ENCODE measurements at places on chromosomes 1 and 21. TPM values are rescaled to one million over a fixed set of nuclear protein-coding genes. Genes with fewer than 3 reads are reported as not detected.

The FMO2 gene
- 0.36 TPM for total RNA-seq

The SCAF4 gene
- total RNA-seq = 17.8 TPM

The BRDT gene
- not detected for total RNA-seq

The OR2T11 gene
- not detected for total RNA-seq

DNA sequence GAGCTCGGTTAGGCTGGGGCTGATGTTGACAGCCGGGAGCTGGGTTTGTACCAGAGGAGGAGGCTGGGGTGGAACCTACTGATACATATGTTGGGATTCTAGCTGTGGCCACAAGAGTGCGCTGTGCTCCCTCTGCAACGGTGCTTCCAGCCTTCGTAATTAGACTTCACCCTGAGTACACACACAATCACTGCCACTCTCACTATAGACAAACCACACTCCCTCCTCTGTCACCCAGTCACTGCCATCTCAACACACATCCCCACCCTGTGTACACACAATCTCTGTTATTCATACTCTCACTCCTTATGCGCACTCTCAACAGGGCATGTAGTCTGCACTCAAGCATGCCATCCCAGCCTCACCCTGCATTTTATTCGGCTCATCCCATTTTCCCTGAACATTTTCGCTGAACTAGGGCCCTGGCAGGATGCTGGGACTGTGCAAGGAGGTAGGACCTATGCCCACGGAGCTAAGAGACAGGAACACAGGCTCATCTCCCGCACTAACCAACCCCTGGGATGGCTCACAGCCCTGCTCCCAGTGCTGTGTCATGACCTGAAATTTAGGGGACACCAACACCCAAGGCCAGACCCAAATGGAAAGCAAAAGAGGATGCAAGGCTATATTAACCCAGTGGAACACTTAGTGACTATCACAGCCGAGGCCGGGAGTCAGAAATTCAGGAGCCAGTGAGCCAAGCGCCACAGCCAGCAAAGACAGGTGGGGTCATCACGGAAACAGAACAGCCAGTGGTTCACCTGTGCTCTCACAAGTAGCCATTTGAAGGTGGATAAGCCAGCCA lies 5.7 kb downstream of the GJB3 start:
- DNase-seq = peak; percentile 71

- DNase-seq = no peak
Measured at GRCh38 chr1:22126531-22126930, 16.4 kb downstream of the WNT4 start.

DNA sequence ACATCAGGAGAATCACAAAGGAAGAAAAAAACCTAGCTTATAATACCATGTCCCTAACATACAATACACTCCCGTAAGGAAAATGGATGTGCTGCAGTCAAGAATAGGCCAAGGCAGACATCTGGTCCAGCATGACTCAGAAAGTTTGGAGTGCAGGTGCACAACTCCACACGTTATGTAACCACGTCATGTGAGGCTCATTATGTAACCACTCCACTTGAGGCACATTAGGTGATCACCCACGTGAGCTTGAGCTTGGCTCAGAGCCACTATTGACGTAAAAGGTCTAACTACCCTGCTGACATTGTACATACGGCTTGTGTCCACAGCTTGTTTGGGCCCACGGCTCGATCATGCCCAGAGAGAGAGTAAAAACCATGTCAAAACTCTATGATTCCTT lies 99.8 kb upstream of the C1orf21 start:
- DNase-seq = no peak

DNA sequence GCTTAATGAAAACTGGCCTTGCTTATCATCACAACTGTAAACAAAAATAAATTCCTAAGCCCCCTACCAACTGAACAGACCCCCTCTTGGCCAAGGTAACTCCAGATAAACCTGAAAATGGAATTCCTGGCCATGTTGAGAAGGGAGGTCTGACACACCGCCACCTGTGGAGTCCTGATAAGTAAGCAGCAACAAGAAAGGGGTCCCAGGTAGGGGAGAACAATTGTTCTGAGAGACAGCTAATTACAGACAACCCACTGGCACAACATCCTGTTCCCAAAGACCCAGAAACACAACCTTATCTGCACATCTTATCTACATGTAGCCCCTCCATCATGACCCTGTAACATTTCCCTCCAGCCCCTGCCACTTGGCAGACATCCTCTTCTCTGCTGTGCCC lies 91.2 kb upstream of the TNR start:
- no peak for DNase-seq

- no peak for DNase-seq
Measured at GRCh38 chr1:26102119-26102518, 9.5 kb upstream of the PDIK1L start.

- DNase-seq = no peak
Measured at GRCh38 chr1:154145986-154146385, 8.9 kb downstream of the NUP210L start.

- DNase-seq = peak; percentile 27
Measured at GRCh38 chr1:236143104-236143948, 987 bp downstream of the GPR137B start.

GRCh38 chr21:45180246-45180599 lies 105.8 kb downstream of the ADARB1 start:
- no peak for DNase-seq

DNA sequence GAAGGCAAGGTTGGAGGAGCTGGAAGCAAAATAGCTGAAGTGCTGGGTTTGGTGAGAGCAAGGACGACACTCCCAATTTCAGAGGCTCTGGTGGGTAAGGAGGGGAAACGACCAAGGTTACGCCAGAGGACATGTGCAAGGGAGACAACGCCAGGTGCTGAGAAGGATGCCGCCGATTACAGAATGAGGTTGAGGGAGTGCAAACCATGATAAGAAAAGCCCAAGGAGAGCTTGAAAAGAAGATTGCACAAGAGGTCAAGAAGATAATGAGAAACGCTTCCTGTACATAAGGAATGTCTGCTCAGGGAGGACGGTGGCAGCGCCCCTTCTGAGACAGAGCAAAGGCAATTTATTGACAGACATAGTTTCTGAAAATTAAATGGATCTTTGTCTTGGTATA lies 382.0 kb upstream of the PROX1 start:
- DNase-seq = no peak

GRCh38 chr1:214292322-214292721 lies 11.4 kb downstream of the SMYD2 start:
- no peak for DNase-seq

- DNase-seq = no peak
Measured at GRCh38 chr1:22118291-22118992, 24.5 kb downstream of the WNT4 start.

- no peak for DNase-seq
Measured at GRCh38 chr1:217322834-217323233, 308.1 kb downstream of the GPATCH2 start.

DNA sequence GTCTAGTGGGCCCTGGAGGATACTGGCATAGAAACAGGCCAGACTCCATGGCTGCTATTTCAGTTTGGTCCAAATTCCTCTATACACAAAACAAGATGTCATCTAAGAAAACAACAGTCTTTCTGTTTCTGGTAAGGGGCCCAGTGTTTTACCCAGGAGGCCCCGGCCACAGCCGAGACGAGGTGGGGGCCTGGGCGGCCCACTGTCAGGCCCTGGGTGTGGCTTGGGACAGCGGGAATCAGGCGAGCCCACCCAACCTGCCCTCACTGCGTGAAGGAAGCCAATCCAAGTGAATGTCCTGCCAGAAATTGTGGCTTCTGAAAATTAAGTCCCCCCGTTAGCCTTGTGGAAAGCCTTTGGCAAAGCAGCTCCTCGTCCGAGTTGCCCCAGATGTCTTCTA lies 31.2 kb upstream of the GPR153 start:
- DNase-seq = no peak

All from cerebellum (tissue), 4 donors.